ENCODE measurements at places on chromosomes 7 and 10.

DNA sequence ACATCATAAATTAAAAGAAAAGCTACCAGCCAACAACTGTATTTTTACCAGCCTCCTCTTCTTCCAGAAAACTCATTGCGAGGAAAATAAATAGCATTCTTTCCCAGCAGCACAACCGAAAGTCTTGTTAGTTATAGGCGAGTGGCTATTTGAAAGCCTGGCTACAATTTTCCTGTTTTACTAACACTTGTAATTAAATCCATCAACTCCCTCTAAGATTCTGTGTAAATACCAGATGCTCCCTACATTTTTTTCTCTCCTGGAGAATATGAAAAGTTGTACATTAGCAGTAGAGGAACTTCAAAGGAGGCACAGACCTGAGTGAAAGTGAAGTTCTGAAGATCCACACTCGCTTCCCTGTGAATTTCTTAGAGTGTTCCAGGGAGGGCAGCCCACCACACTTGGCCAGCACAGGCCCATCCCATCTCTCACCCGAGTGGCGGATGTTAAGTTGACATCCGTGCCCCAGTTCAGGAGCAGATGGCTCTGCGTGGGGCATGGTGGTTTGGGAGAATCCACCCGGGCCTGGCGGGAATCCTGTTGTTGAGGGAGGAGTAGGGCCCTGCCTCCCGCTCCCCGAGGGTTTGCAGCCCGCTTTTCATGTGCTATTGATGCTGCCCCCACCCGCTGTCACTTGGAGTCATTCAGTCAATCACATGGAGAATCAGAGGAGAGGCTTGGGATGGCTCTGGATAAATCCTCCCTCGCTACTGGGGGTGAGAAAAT lies 451.0 kb upstream of the GALNT17 start:
- DNase-seq: no peak

GRCh38 chr7:80838643-80839042 lies 80.2 kb downstream of the SEMA3C start:
- DNase-seq: no peak

- no peak for DNase-seq
These were observed 37.0 kb upstream of the IL15RA start for GRCh38 chr10:6014241-6014761.

- DNase-seq: no peak
These were observed 14.0 kb upstream of the ZNF273 start for GRCh38 chr7:64888901-64889685.

- no peak for DNase-seq
These were observed 51.7 kb downstream of the MAPK8 start for GRCh38 chr10:48358162-48358561.

GRCh38 chr7:138299066-138299465 lies 161.0 kb upstream of the TRIM24 start:
- DNase-seq: no peak

- DNase-seq: no peak
These were observed 25.5 kb downstream of the NYAP1 start for GRCh38 chr7:100509231-100509630.

DNA sequence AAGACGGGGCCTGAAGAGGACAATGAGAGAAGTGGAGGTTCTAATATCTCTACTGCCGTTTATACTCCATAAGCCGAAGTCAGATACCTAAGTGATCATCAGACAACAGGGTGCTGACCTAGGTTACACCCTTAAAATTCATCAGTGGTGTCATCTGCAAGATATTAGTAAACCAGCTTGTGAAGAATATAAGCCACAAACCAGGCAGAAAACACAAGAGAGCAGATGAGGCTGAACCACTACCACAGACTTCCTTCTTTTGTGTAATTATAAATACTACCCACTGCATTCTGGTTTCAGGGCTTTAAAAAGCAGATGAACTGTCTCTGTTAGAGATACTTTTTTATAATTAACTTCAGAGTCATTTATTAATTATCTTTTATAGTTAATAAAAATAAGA lies 69.0 kb upstream of the LRRC17 start:
- DNase-seq: no peak

DNA sequence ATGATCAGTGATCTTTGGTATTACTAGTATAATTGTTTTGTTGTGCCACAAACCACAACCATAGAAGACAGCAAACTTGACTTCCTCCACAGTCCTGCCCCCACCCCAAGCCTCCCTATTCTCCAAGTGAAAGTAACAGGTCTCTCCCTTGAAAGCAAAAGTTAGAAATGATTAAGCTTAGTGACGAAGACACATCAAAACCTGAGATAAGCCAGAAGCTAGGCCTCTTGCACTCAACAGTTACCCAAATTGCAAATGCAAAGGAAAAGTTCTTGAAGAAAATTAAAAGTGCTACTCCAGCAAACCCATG lies 7.5 kb downstream of the SAR1A start:
- DNase-seq: peak; percentile 52

- no peak for DNase-seq
These were observed 34.5 kb downstream of the PDLIM1 start for GRCh38 chr10:95256268-95256667.

DNA sequence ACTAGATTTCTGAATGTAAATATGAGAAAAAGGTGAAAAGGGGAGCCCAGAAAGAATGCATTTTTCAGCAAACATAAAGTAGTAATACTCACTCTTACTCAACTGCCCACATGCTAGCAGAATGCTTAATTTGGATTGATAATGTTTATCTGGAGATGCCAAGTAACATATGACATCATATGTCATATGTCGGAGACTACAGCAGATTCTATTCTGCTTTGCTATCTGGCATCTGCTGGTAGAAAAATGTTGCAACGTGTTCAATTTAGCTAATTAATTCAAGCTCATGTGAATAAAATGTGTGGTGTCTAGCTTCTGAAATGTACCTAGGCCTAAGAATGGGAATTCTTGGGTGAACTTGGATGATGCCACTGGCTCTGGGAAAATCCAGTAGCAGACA lies 4.5 kb downstream of the BBIP1 start:
- no peak for DNase-seq

GRCh38 chr10:3135006-3135405 lies 37.6 kb downstream of the PITRM1 start:
- DNase-seq: no peak

- no peak for DNase-seq
These were observed 3.7 kb upstream of the ZFYVE27 start for GRCh38 chr10:97733256-97733655.

DNA sequence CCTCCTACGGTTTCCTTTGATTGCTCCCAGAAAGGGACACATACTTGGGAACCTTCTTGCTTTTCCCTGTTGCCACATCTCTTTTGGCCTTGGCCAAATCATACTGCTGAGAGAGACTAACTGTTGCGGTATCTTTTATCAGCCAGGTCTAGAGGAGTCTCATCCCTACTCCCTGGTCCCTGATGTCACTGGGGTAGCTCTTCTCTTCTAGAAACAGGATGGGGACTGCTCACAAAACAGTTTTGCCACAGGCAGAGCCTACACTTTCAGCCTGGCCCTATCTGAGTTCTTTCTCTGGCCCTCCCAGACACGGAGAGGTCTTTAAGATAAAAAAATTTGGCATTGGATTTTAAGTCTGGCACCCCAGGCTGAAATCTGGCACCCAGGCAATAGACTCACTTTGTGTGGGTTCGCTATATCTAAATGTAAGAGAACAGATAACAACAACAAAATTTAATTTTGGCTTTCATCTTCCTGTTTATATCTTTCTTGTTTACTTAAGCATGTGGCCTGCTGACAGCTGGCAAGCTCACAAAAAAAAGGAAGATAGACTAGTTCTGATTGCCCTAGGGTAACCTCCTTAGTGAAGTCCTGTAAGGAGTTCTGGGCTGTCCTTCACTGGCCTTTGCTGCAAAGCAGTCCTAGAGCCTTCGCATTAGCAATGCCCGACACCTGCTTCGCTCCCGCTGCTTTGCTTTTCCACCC lies 228.3 kb upstream of the NPVF start:
- no peak for DNase-seq

DNA sequence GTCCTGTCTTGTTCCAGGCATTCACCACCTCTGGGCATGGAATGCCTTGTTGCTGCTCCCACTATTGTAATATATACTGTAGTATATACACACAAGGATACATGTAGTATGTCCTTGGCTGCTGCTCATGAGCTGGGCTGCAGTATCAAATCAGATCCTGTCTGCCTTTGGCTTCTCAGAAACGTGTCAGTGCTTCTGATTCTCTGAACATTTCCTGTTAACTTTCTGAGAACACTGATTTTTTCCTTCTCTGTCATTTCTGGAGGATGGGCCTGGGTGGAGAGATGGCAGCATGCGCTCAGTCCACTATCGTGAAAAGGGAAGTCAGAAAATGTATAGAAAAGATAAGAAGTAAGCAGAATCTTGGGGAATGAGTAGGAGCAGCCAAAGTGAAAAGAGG lies 12.2 kb downstream of the SFTPA2 start:
- DNase-seq: no peak

DNA sequence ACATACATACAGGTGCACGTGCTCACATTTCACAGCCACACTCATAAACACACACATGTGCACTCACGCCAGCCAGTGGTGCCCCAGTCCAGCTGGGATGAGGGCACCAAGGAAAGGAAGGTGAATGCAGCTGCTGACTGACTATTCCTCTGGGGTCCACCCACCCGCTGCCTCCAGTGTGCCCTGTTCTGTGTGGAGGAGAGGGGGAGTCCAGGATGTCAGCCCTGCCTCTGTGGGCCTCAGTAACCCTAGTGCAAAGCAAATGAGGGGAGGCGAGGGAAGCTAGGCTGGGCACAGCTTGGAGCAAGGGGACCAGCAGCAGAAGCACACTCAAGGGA lies 57.6 kb downstream of the YKT6 start:
- DNase-seq: peak; percentile 29

- DNase-seq: no peak
These were observed 83.0 kb downstream of the SGMS1 start for GRCh38 chr10:50540826-50541122.

DNA sequence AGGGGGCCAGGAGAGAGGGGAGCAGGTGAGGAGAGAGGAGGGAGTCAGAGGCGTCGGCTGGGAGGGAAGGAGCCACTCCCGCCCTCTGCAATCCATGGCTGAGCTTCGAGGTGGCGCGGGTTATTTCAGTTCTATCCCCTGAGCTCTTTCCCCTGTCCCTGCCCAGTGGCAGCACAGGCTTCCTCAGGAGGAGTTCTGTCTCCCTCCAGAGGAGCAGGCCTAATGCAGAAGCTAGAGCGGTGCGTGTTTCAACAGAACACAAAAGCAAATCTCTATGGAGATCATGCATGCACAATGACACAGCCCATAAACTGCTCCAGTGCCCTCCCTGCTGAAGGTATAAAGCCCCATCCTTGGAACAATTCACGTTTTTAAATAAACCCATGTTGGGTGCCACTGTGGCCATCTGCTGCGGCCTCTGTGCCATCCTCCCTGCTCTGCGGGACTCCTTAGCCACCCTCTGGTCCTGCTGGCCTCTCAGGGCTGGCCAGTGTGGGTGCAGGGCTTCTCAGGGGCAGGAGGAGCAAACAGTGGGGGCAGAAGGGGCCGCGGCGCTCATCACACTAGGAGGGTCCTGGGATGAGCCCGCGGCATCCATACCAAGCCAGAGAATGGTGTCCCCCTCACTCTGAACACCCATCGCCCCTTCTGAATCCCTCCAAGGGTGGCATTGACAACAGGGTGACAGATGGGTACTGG lies 192.6 kb upstream of the LYZL2 start:
- DNase-seq: no peak

DNA sequence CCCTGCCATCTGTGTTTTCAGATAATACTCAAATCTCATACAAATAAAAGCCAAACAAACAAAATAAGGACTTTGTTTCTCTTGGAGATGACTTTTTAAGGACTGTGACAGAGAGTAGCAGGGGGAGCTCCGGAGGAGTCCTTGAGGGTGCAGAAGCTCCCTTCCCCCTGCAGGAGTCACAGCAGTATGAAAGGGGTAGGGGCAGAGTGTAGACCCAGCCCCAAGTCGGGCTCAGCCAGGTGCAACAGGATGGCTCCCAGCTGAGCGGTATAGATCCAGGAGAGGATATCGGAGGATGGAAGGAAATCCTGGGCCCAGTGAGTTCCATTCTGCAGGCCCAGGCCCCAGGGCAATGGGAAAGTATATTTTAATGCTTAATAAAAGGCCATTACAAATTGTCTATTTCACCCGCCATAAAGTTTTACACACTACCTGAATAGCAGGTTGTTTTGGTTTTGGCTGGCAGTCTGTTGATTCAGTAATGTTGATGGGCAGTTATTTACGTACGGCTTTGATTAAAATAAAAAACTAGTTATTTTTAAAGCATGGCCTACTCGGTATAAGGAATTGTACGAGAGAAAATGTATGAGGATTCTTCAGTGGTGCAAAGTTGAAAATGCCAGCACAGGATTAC lies 206.0 kb downstream of the CELF2 start:
- DNase-seq: no peak

DNA sequence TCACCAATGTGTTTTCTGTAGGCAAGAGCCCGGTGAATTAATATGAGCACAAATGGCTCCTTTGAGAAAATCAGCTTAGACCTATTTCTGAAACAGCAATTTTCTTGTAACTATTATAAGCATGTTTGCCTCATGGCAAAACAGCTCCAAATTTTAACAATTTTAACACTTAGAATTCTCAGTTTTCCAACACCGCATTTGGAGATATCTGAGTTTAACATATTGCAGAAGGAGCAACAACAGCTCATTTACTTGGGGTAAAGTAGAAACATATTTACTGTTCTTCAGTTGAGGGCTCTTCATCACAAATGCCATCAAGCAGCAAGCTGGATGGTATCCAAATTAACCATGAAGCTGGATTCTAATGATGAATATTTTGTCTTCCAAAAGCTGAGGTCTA lies 134.0 kb upstream of the SLC26A5 start:
- no peak for DNase-seq

GRCh38 chr10:110746969-110747608 lies 103.0 kb downstream of the RBM20 start:
- no peak for DNase-seq

- no peak for DNase-seq
These were observed 58.1 kb downstream of the INSIG1 start for GRCh38 chr7:155355745-155356144.

DNA sequence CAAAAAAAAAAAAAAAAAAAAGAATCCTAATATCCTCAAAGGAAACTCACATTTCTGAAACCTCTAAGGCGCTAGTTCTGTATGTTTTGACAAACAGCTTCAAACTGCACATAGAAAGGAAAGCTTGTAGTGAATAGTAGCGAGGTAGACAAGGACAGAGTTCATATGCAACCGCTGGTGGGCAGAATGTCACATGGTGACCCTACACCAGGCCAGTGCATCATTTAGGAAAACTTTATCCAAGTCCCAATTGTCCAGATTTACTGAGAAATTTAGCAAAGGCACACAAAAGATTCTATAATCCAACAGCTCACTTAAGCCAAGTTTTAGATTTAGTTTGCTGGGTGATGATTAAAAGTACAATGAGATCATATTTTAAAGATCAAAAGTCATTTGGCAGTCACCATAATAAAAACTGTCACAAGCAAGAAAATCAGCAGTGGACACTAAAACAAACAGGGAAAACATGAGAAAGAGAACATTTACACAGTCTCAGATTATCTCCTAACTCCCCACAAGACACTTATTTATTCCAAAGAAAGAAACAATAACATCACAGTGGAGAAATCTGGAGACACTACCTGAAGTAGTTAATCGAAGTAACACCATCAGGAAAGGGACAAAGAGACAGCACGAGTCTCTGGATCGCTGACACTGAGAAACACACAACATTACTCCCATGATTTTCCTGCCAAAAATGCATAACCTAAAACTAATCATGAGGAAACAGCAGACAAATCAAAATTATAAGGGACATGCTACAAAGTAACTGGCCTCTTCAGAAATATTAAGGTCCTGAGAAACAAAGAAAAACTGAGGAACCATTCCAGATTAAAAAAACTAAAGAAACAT lies 20.2 kb downstream of the FAM204A start:
- DNase-seq: no peak

Data from stimulated activated CD4-positive, alpha-beta T cell treated with anti-CD3 and anti-CD28 coated beads, Interleukin-4, amount 100 ng/mL, for 1 hour (primary cell).